HCT116 (cell line): ENCODE measurements at places on chromosomes 6 and 20. TPM values are rescaled to one million over a fixed set of nuclear protein-coding genes. Genes with fewer than 3 reads are reported as not detected.

DNA sequence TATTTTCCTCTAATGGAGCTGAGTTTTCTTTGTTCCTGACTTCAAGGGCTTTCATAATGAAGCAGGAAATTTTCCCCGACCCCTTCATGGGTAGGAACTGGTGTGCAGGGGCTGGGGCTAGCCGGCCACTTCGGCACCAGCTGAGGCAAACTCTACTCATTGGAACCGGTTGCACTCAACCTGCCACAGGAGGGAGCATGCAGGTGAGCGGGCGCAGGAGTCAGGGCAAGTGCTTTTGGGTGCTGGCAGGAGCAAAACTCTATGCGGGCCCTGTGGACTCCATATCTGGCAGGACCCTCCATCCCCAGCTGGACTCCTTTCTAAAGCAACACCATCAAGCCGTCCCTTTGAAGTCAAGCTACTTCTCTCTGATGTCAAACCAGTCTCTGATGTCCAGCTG is 244.2 kb downstream of the EPM2A start:
- DNase-seq: no peak
- H3K36me3 ChIP-seq: no peaks in the 10 kb centered on the region
- H3K4me3 ChIP-seq: no peak overlapping the region
- no peaks in the 10 kb centered on the region for H3K27me3 ChIP-seq

DNA sequence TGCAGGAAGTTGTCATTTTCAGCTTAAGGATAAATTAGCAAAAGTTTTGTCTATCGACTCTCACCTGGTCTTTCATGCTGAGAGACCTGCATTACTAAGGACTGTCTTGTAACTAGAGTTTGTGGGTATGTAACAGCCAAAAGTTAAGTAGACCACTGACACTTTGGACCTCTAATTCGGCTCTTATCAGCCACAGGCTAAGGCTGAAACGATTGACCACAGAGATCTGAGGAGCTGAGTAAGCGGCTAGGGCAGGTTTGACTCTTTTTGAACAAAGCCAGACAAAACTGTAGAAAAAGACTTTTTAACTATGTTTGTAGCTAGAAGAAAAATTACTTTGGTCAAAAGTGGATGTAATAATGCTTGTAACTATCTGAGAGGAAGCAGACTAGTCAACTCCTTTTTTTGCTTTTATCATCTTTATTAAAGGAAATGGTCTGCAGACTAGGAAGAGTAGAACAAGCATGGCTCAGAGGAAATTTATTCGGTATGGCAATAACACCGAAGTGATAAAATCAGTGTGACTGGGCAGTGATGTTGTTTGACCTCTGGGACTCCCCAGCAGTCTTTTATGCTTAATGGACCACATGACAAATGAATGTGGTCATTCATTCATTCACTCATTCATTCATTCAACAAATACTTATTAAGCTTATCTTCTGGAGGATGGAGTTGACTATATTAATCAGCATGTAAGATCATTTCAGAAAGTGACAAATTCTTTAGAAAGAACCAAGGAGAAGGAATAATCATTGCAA is 725.0 kb upstream of the HS3ST5 start:
- no peaks in the 10 kb centered on the region for H3K36me3 ChIP-seq
- H3K27me3 ChIP-seq: no peaks in the 10 kb centered on the region
- DNase-seq: no peak
- no peak overlapping the region for H3K27ac ChIP-seq
- no peaks in the 10 kb centered on the region for H3K4me1 ChIP-seq
- H3K4me3 ChIP-seq: no peak overlapping the region

DNA sequence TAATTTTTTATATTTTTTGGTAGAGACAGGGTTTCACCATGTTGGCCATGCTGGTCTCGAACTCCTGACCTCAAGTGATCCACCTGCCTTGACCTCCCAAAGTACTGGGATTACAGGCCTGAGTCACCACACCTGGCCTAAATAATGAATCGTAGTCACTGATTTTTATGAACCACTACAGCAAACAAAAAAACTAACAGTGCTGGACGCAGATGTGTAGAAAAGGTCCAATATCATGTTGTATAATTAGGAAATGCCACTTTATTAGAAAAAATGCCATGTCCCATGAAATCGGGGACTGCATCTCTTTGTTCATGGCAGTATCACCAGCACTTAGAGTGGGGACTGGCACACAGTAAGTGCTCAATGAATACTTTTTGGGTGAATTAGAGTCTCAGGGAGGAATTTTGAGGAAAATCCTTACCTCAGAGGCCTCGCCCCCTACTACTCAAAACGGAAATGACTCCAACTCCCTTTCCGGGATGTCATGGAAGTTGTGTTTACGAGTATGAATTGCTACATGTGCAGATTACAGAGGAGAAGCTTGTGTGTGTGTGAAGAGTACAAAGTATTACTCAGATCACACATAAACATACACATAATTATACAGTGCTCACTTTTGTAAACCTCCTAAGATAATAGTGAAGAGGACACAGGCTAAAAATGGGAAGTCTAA is 43.6 kb upstream of the FAM50B start:
- H3K4me3 ChIP-seq: no peak overlapping the region
- no peak for DNase-seq
- H3K36me3 ChIP-seq: no peaks in the 10 kb centered on the region
- H3K4me1 ChIP-seq: peaks cover 19% of the 10 kb centered on the region
- no peaks in the 10 kb centered on the region for H3K27me3 ChIP-seq

GRCh38 chr6:34476921-34477320 is 11.0 kb downstream of the PACSIN1 start:
- H3K27ac ChIP-seq: no peak overlapping the region
- H3K4me1 ChIP-seq: no peaks in the 10 kb centered on the region
- H3K36me3 ChIP-seq: no peaks in the 10 kb centered on the region
- DNase-seq: no peak

DNA sequence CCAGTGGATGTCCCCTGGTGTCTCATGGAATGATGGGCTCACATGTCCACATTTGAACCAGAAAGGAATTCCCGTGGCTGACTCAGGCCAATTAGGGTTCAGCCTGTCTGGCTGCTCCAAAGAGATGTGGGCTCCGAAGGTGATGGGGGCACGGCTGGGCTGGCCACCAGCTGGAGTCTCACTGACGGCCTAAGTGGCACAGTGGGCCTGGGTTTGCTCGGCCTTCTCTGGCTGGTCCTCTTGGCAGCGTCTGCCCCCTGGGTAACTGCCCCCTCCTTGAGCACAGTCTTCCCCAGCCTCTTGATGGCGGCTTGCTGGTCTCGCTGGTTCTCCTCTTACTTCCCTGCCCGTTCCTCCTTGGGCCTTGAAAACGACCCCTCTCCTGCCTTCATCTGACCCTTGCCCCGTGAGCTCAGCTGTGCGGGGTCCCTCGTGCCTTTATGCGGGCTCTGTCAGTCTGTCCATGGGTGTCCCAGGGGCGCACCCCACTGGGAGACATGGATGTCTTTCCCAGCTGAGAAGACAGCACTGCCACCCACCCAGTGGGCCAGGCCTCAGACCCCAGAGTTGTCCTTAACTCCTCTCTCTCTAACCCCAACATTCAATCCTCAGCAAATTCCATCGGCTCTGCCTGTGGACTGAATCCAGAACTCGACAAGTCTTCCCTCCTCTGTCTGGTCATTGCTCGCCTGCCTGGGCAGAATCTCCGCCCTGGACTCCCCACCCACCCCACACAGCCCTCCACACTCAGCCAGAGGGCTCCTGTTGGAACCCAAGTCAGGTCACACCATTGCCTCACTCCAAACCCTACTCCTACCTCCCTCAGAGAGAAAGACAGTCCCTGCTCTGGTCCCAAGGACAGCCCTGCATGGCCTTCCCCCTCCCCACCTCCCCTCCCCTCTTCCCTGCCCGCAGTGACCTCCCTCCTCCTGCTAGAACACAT is 78.7 kb downstream of the CEBPB start:
- no peak overlapping the region for H3K27ac ChIP-seq
- DNase-seq: no peak
- no peaks in the 10 kb centered on the region for H3K36me3 ChIP-seq

GSTA3 gene
- total RNA-seq: not detected

BTBD9 gene
- total RNA-seq: 10.9 TPM

DNA sequence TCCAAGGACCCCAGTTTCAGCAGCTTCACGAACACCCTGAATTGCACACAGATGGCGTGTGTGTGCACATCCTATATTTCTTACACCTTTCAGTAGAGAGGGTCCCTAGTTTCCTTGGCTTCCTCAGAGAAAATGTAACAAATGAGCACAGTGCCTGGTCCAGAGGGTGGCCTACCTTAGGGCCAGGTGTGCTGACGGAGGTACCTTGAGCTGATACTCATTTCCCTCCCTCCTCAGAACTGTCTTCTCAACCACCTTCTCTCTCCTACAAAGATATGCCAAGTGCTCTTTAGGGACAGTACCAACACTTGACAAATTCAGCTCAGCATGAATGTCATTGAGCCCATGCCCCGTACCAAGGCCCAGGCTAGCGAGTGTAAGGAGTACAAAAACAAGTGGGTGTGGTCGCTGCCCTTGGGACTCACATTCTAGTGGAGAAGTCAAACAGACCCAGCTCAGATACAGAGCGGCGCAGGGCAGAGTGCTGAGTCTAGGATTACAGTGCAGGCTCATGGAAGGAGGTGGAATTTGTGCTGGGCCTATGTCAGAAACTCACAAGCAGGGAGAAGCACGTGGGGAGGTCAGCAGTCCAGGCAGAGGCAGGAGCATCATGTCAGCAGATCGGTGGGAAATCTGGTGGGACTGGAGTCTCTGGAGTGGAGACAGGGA is 9.6 kb upstream of the BPHL start:
- peaks cover 35% of the 10 kb centered on the region; the same call in 1 of the 2 replicates for H3K36me3 ChIP-seq
- H3K27ac ChIP-seq: no peak overlapping the region
- DNase-seq: no peak
- no peaks in the 10 kb centered on the region for H3K27me3 ChIP-seq

DNA sequence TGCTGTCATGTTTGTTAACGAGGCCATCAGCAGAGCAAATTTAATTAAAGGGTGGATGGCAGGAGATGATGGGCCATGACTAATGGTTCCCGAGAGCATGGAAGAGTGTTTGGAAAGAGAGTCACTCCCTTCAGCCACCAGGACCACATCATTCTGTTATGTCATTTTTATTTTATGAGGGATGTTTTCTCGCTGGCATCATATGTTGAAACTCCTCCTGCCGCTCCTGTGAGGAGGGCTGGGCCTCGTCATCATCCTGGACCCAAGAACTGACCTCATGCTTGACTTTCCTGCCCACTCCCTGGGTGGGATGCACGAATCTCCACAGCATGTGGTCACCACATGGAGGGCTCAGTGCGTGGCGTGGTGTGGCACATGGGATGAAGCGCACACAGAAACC is 86.4 kb upstream of the FRMD1 start:
- H3K4me1 ChIP-seq: no peaks in the 10 kb centered on the region
- H3K36me3 ChIP-seq: no peaks in the 10 kb centered on the region
- H3K27ac ChIP-seq: no peak overlapping the region
- H3K27me3 ChIP-seq: no peaks in the 10 kb centered on the region
- H3K4me3 ChIP-seq: no peak overlapping the region

DNA sequence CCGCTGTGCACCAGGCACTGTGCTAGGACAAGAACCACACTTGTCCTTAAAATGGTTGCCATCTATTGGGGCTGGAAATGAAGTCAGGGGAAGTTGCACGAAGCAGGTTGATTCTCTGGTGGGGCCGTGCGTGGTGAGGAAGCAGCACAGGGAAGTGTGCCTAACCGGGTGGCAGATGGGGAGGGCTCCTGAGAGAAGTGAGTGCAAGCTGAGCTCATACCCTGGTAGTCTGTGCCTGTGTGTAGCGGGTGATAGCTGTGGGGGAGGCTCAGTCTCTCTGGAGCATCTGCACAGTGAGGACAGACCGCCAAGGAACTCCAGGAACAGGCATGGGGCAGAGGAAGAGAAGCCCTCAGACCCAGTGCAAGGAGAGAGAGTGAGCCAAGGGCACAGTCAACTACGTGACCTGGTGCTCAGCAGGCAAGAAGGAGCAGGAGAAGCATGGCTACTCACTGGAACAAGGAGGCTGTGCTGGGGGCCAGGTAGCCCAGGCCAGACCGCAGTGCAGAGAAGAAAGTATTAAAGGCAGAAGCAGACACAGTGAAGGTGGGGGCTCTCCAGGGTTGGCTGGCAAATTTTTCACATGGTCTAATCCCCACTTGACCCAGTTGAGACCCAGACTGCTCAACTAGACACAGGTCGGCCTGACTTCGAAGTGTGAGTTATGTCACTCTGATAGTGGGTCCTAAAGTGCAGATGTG is 155.0 kb downstream of the CDH26 start:
- no peak overlapping the region for H3K4me3 ChIP-seq
- H3K27ac ChIP-seq: no peak overlapping the region
- no peaks in the 10 kb centered on the region for H3K4me1 ChIP-seq
- no peaks in the 10 kb centered on the region for H3K36me3 ChIP-seq

- no peak overlapping the region for H3K27ac ChIP-seq
- H3K4me1 ChIP-seq: no peaks in the 10 kb centered on the region
- peaks cover 9% of the 10 kb centered on the region for H3K36me3 ChIP-seq
- H3K27me3 ChIP-seq: no peaks in the 10 kb centered on the region
- DNase-seq: no peak
- H3K4me3 ChIP-seq: no peak overlapping the region
Observed at GRCh38 chr6:157905590-157906342, 75.9 kb upstream of the SYNJ2 start.

DNA sequence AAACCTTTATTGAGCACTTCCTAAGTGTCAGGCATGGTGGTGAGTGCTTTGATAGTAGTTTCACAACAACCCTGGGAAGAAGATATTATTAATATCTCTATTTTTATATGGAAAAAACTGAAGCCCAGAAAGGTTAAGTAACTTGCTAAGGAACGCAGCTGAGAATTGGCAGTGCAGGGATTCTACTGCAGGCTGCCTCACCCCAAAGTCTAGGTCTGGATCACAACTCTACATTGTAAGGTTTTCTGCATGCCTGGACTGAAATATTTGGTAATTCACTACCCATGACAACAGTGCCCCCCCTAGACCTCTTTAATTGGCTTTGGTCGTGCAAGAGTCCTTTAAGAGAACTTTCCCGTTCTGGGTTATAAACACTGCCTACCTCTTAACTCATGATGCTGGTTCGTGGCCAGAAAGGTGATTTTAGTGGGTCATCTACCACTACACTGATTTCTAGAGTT is 67.1 kb upstream of the KCNQ5 start:
- no peak overlapping the region for H3K4me3 ChIP-seq
- H3K4me1 ChIP-seq: no peaks in the 10 kb centered on the region
- no peak for DNase-seq
- H3K36me3 ChIP-seq: no peaks in the 10 kb centered on the region
- 0 out of 2 replicates have a peak, but pooled peaks cover 6% of the 10 kb centered on the region for H3K27me3 ChIP-seq

GABRR1 gene
- not detected for total RNA-seq

NHSL1 gene
- 15.4 TPM for total RNA-seq

- no peaks in the 10 kb centered on the region for H3K36me3 ChIP-seq
- no peak overlapping the region for H3K4me3 ChIP-seq
- DNase-seq: no peak
- no peaks in the 10 kb centered on the region for H3K4me1 ChIP-seq
- no peak overlapping the region for H3K27ac ChIP-seq
- no peaks in the 10 kb centered on the region for H3K27me3 ChIP-seq
Observed at GRCh38 chr6:490251-491037, 98.9 kb downstream of the IRF4 start.
